ENCODE measurements at places on chromosomes 16 and 17.

DNA sequence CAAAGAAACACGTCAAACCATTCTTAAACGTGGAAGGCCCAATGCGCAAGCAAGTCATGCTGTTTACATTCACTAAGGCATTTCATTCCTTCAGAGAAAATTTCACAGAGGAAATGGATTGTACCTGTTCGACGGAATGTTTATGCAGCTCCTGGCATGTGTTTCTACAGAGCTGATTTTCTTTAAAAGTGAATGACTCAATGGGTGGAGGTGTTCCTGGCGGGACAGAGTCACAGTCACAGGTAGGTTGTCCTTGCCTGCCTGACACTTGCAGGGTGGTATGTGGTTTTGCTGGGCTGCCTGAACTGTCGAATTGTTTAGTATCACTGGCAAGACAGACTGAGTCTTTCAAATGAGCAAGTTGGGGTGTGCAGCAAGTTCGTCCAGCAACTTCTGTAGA is 11.6 kb downstream of the PALB2 start:
- DNase-seq, result no peak

DNA sequence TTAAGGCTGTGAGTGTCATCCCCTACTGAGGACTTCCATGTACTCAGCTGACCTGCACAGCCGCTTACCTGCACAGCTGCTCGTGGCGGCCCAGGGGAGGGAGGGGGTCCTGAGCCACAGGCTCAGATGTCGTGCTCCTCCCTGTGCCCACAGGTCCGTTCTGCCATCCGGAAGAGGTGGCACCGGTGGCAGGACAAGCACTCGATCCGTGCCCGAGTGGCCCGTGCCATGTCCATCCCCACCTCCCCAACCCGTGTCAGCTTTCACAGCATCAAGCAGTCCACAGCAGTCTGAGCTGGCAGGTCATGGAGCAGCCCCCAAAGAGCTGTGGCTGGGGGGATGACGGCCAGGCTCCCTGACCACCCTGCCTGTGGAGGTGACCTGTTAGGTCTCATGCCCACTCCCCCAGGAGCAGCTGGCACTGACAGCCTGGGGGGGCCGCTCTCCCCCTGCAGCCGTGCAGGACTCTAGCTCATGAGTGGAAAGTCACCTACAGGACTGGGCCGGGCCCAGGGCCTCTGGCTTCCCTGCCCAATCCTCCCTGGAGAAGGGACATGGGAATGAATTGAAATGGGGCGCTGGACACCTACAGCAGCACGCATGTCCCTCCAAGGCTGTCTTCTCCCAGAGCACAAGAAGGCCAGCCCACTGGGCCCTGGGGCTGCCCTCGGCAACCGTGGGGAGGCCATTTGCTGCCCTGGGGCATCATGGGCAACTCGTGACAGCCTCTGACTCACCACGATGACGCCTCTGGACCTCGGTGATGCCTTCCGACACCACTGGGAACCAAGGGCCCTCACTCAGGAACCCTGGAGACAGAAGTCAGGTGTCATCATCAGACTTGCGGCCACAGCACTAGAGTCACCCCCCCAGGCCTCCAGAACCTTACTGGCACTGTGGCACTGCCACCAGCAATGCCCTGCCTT is 9.9 kb upstream of the SPPL2C start:
- no peak for DNase-seq

DNA sequence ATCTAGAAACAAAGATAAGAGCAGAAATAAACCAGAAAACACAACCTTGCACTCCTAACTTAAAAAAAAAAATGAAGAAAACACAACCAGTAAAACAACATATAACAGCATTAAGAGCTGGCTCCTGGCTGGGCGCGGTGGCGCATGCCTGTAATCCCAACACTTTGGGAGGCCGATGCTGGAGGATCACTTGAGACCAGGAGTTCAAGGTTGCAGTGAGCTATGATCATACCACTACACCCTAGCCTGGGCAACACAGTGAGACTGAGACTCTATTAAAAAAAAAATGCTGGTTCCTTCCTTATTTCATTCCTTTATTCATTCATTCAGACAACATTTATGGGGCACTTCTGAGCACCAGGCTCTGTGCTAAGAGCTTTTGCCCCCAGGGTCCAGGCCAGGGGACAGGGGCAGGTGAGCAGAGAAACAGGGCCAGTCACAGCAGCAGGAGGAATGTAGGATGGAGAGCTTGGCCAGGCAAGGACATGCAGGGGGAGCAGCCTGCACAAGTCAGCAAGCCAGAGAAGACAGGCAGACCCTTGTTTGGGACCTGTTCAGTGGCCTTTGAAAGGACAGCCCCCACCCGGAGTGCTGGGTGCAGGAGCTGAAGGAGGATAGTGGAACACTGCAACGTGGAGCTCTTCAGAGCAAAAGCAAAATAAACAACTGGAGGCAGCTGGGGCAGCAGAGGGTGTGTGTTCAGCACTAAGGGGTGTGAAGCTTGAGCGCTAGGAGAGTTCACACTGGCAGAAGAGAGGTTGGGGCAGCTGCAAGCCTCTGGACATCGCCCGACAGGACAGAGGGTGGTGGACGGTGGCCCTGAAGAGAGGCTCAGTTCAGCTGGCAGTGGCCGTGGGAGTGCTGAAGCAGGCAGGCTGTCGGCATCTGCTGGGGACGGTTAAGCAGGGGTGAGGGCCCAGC is 2.6 kb downstream of the STH start:
- DNase-seq, result no peak

- no peak for DNase-seq
These were observed 4.3 kb upstream of the HEATR6 start for GRCh38 chr17:60082946-60083471.

- DNase-seq, result no peak
These were observed 751 bp upstream of the DOC2B start for GRCh38 chr17:182050-182751.

DNA sequence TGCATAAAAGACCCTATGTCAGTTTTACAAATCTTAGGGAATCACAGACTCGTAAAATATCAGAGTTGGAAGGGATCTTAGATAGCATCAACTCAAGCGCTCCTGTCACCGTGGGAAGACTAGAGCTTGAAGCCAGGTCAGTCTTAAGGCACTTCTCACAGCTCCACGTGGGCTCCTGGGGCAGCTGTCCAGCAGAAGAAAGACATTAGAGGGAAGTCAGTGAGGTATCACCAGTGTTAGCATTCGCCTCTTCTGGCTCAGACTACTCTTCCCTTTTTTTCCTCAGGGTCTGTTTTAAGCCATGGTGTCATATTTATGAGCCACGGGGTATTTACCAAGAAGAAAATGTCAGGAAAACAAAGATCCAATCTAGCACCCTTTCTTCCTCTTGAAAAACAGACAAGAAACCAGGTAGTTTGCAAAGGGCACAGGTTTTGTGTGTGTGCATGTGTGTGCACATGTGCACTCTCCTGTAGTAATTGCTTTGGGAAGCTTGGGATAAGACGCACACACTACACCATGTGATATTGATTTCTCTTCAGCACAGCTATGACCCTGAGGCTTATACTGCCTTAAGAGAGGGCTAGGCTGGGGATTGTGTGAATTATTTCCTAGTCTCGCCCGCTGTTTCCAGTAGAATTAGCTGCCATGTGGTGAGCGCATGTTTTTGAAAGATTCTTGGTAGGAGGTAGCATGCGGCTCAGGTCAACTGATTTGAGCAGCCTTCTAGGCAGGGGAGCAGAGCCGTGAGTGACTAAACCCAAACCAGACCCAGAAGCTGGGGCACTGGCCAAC is 61.0 kb upstream of the ELAC2 start:
- DNase-seq, result no peak

- DNase-seq, result no peak
These were observed 4.9 kb downstream of the NQO1 start for GRCh38 chr16:69721441-69721957.

Data from GF-D8 (cell line).